Activated effector memory CD4-positive, alpha-beta T cell treated with Interleukin-2 at 50 U/mL for 16 hours (primary cell): ENCODE measurements at places on chromosomes 6 and 20.

DNA sequence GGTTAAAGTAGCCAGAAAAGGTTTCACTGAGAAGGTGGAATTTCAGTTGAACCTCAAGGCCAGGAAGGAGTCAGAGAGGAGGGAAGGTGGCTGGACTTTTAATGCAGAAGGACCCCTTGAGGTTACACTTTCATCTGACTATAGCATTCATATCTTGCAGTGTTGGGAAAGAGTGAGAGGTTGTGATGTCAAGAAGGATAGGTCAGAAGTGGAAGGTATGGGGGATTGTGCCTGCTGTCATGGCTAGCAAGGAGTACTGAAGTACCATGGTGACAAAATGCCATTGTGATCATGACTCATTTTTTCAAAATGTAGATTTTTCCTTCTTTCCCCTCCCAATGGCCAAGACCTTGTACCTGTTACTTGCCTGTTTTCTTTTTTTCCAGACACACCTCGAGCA lies 5.2 kb upstream of the BACH2 start:
- no peak for DNase-seq

DNA sequence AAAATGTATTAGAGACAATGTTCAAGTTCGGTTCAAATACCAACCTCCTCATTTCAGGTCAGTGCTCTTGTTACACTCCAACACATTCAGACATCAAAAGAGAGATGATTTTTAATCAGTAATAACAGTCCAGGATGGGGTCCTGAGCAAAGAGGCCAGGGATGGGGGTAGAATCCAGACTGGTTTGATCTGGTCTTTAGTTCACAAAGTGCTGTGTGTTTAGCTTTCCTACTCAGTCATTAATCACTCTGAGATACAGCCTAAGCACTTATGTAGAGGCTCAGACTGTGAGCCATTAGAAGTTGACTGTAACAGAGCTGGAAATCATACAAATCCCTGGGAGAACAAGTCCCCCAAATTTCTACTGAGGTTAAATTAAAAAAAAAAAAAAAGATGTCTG lies 241.6 kb downstream of the PTPRK start:
- no peak for DNase-seq

DNA sequence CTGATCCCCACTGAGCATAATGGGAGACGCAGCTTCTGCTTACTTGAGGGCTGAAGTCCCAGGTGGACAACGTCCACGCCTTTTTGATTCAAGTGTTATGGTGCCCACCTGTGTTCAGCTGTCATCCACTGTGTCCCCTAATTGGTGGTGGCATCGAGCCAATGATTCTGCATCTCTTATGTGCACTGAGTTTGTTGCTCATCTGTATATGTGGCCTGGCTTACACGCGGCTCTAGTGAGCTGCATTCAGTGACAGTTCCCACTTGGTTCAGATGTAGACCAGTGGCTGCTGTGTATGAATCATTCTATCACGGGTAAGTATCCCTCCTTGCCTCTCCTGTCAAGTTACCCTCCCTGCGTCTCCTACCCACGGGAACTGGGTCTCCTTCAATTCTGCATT lies 131.2 kb upstream of the CLDN20 start:
- DNase-seq: no peak

DNA sequence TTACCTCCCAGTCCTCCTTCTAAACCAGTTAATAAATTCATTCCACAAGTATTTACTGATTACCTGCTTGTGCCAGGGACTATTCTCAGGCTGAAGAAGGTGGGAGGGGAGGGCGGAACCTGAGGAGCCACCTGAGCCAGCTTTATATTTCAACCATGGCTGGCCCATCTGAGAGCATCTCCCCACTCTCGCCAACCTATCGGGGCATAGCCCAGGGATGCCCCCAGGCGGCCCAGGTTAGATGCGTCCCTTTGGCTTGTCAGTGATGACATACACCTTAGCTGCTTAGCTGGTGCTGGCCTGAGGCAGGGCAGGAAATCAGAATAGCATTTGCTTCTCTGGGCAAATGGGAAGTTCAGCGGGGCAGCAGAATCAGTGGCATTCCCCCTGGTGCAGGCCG lies 4.9 kb upstream of the AAR2 start:
- no peak for DNase-seq

GRCh38 chr20:17589161-17589834 lies 19.4 kb downstream of the DSTN start:
- DNase-seq: no peak

GRCh38 chr20:57243480-57244220 lies 22.8 kb downstream of the BMP7 start:
- no peak for DNase-seq

DNA sequence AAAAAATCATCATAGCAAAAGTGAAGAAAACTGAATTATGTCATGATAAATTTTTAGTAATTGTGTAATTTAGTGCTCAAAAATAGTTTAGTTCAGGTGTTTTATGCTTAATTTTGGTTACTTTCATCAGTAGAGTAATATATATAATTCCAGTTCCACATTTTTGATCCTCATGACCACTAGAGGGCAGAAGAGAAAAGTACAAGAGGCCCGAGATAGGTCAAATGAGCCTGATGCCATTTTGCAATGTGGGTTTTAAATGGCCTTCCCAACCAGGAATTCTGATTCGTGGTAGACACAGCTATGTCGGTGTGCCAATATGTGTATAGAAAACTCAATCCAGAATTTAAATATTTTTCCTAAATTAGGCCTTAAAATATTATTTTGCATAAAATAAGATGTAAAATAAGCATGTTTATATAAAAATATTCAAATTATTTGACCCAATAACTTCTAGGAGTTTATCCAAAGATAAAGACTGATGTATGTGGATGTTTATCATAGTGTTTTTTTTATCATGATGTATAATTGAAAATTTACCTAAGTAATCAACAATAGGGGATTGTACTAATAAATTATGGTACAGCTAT lies 159.7 kb upstream of the RPS6KA2 start:
- no peak for DNase-seq
